ENCODE measurements at places on chromosomes 5 and 9.

- DNase-seq: no peak
These were observed 52.1 kb upstream of the ARL15 start for GRCh38 chr5:54362434-54362833.

- no peak for DNase-seq
These were observed 93.5 kb downstream of the F2RL2 start for GRCh38 chr5:76529464-76530344.

DNA sequence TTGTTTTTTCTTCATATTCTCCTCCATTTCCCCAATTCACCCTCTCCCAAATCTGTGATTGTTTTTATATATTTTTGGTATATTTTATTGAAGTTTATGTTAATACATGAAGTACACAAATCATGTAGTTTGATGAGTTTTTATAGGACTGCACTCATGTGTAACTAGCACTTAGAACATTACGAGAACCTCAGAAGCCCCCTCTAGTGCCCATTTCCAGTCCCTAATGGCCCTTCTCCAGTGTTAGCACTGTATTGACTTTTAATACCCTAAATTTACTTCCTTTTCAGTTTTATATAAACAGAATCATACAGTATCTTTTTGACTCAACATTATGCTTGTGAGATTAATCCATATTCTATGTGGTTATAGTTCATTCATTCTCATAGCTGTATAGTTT lies 18.5 kb upstream of the FKTN start:
- DNase-seq: no peak

DNA sequence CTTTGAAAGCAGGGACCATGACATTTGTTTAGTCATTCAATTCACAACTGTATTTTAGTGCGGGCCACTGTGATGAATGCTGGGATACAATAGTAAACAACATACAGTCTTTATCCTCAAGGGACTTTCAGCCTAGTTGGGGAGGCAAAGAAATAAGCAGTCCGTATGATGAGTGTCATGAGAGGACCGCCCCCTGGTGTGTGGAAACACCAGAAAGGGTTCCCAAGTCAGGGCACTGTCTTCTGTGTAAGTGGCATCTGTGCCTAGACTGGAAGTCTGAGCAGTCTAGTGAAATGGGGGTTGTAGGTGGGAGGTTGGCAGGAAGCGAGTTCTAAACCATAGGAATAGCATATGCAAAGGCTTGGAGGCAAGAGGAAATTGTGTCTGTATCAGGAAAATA lies 6.8 kb downstream of the C9orf43 start:
- DNase-seq: no peak

GRCh38 chr5:68273717-68274409 lies 58.3 kb downstream of the PIK3R1 start:
- DNase-seq: no peak
